GM23248 (cell line): ENCODE measurements at places on chromosomes 6 and 20. TPM values are rescaled to one million over a fixed set of nuclear protein-coding genes. Genes with fewer than 3 reads are reported as not detected.
A peak's percentile ranks its signal among the peaks of the same experiment; 100 is the strongest.

GRCh38 chr6:101422811-101423210 lies 29.3 kb downstream of the GRIK2 start:
- no peak for DNase-seq

- DNase-seq, result peak; percentile 56
These were observed 9.4 kb upstream of the CCN2 start for GRCh38 chr6:131960371-131961133.

DNA sequence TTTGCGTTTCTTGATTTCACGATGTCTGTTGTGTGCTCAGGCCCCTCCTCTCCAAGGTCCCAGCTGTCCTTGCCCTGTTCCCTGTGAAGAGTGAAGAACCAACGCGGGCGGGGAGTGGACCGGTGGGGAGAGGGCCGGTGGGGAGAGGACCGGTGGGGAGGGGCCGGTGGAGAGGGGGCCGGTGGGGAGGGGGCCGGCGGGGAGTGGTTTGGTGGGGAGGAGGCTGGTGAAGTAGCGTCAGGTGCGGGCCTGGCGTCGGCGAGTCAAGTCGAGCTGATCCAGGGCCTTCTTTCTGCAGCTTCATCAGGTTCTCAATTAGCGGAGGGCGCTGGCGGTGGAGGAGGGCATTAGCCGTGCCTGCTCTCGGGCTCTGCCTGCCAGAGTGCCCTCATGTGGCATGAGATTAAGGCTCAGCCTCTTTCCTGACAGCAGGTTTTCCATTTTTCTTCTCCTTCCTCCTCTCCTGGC lies 21.2 kb upstream of the BHLHE23 start:
- DNase-seq, result peak; percentile 40

GRCh38 chr6:114053791-114054190 lies 82.8 kb upstream of the HDAC2 start:
- DNase-seq, result no peak

DNA sequence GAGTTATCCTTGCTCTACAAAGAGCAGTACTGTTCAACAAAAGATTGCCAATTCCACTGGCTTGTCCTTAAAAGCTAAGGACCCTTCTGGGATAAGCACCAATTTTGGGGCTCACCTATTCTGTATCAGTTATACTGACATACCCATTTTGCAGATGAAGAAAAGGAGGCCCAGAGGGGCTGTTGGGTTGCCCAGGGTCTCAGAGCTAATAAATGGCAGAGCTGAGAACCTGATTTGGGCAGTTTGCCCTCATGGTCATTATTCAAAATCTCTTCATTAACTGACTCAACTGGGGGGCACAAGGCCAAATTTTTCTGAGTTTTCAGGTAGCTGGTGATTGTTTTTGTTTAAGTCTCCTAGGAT lies 31.3 kb downstream of the NSFL1C start:
- no peak for DNase-seq

- DNase-seq, result peak; percentile 93
These were observed 592 bp downstream of the CUTA start for GRCh38 chr6:33417128-33417902.

DNA sequence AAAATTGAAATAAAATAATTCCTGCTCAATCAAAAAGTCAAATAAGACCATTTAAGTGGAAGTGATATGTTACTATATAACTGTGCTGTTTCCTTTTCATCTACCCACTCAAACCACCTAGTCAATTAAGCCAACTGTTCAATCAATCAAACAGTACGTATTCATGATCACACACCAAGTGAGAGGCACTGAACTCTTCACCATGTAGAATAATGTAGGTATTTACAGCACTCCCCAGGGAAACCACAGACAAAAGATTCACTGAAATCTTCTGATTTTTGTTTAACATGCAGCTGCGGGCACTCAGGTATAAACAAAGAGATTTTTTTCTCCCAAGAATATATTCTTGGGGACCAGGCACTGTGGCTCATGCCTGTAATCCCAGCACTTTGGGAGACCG lies 21.3 kb upstream of the OPRM1 start:
- DNase-seq, result no peak

GRCh38 chr6:84249724-84250123 lies 22.3 kb upstream of the CEP162 start:
- peak; percentile 15 for DNase-seq

- DNase-seq, result no peak
These were observed 11.4 kb downstream of the FOXS1 start for GRCh38 chr20:31833931-31834521.

DNA sequence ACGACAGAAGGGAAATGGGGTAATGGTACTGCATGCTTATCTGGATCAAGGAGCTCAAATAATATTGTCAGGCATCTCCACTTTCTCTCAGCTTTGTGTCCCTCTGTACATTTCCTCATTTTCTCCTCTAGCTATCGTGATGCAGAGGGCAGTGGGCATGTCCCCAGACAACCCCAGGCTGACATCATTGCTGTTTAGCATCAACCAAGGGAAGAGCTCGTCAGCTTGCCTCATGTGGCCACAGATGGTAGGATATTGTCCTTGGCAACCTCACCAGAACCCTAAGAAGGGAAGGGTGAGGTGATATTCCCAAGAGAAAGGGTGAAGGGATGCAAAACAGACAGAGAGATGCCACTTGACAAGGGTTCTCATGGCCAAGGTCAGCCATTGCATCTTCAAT lies 58.3 kb downstream of the MAFB start:
- DNase-seq, result no peak

DNA sequence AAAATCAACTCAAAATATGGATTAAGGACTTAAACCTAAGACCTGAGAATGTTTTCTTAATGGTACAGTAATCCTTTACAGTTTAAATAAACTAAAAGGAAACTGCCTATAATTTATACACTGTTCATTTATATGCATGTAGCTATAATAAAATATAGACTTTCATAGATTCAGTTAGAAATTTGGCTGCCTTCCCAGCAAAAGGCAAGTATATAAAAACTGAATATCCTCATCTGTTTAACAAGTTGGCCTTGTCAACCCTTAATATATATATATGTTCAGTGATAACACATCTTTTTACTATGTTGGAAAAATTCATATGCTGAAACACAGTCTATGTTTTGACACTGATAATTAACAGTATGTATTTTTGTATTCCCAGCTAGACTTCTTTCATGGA lies 123.1 kb downstream of the GRIK2 start:
- DNase-seq, result no peak

- DNase-seq, result peak; percentile 67
These were observed 57.6 kb upstream of the IPCEF1 start for GRCh38 chr6:154414021-154414813.

DNA sequence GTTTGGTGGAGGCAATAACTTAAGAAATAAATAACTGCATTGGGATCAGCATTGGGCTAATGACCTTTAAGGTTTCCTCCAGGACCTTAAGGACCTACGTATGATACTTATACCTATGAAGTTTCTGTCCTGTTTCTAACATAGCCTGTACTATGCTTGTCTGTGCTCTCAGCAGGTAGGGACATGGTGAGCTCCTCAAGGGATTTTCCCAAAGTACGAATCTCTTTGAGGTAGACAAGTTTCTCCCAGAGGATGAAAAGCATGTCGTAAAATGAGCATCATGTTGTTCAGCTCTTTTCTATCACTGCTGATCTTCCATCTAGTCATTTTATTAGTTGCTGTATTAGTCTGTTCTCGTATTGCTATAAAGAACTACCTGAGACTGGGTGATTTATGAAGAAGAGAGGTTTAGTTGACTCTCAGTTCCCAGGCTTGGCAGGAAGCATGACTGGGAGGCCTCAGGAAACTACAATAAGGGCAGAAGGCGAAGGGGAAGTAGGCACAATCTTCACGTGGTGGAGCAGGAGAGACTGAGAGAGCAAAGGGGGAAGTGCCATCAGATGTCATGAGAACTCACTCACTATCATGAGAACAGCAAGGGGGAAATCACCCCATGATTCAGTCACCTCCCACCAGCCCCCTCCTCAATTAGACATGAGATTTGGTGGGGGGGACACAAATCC lies 77.8 kb upstream of the TGM3 start:
- no peak for DNase-seq

DNA sequence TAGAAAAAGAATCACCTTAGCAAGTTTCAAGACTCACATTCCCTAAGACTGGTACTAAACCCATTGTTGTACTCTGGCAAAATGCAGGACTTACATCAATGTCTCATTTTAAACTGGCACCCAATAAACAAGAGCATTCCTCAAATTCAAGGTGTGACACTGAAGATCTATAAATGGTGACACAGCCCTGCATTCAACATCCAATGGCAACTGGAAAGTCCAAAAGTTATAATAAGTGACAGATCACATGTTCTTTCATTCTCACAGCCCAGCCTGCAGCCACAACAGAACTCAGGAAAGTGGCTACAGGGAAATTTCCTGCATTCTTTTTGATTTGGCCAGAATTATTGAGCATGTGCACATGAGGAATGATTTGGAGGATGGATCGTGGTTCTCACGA lies 57.5 kb downstream of the MBOAT1 start:
- no peak for DNase-seq

The FAM50B gene
- total RNA-seq, result 6.1 and 7.6 TPM in 2 replicates

The OR12D3 gene
- not detected in 2 replicates for total RNA-seq

The CLVS2 gene
- total RNA-seq, result not detected in 2 replicates

The PRR18 gene
- not detected in 2 replicates for total RNA-seq

The SNAP91 gene
- not detected in 2 replicates for total RNA-seq

The MEP1A gene
- total RNA-seq, result not detected in 2 replicates

The SLC17A9 gene
- 11.1 and 19.5 TPM in 2 replicates for total RNA-seq

The DZANK1 gene
- total RNA-seq, result 1.2 and 3.4 TPM in 2 replicates
